ENCODE measurements at places on chromosomes 3 and 15. TPM values are rescaled to one million over a fixed set of nuclear protein-coding genes. Genes with fewer than 3 reads are reported as not detected.

GABRG3 gene
- 23.7 TPM for total RNA-seq

GRCh38 chr15:44427756-44428724, 611 bp downstream of the CTDSPL2 start:
- peaks cover 10% of the 10 kb centered on the region for H3K36me3 ChIP-seq
- no peak for DNase-seq
- peaks cover 9% of the 10 kb centered on the region for H3K4me1 ChIP-seq
- no peaks in the 10 kb centered on the region for H3K27me3 ChIP-seq
- peak overlapping the region; percentile 94 for H3K27ac ChIP-seq
- peak overlapping the region; percentile 92 for H3K4me3 ChIP-seq

- no peak overlapping the region for H3K4me3 ChIP-seq
- no peaks in the 10 kb centered on the region for H3K27me3 ChIP-seq
- no peak for DNase-seq
- no peak overlapping the region for H3K27ac ChIP-seq
- no peaks in the 10 kb centered on the region for H3K4me1 ChIP-seq
- H3K36me3 ChIP-seq: peaks cover 41% of the 10 kb centered on the region
These were observed 18.1 kb downstream of the METTL6 start for GRCh38 chr3:15409239-15409638.

DNA sequence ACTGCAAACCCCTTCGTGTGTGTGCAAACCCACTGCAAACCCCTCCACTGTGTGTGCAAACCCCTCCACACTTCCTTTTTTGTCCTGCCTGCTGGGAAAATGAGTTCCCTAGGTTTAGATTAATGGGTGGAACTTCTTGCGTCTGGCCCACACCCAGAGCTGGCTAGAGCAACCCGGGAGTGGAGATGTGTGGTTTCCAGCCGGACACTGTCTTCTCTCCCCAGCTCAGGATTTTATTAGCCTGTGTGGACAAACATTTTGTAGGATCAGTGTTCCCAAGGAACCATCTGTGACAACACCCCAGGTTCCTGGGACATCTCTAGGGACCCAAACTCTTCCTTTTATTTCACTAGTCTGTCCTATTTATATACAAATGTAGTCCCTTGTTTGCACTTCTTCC, 9.6 kb upstream of the LRRK1 start:
- H3K36me3 ChIP-seq: no peaks in the 10 kb centered on the region
- H3K4me1 ChIP-seq: no peaks in the 10 kb centered on the region
- H3K27me3 ChIP-seq: peaks cover 3% of the 10 kb centered on the region
- H3K27ac ChIP-seq: no peak overlapping the region

- DNase-seq: peak; percentile 15
- H3K36me3 ChIP-seq: no peaks in the 10 kb centered on the region
- peak overlapping the region; percentile 33 for H3K4me3 ChIP-seq
- no peaks in the 10 kb centered on the region for H3K27me3 ChIP-seq
- H3K27ac ChIP-seq: peak overlapping the region; percentile 25
These were observed 79.1 kb upstream of the MEF2A start for GRCh38 chr15:99486371-99487336.

SERINC4 gene
- total RNA-seq: not detected

CISH gene
- 1.1 TPM for total RNA-seq

DNA sequence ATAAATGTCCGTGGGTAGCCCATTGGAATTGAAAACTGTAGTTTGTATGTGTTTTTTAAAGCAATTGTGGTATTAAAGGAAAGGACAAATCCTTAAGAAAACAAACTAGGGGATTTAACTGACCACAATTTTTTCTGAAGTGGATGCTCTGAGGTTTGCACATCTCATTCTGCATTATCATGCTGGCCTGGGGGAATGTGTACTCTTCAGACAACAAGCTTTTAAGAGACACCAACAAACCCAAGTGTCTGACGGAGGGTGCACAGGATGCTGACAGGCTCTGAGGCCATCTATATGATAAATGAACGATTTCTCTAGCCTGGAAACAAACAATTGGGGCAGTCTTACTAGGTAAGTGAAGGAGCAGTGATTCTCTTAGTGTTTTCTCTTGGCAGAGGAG, 9.1 kb downstream of the LINS1 start:
- H3K36me3 ChIP-seq: no peaks in the 10 kb centered on the region
- H3K27me3 ChIP-seq: no peaks in the 10 kb centered on the region

All from spinal cord (tissue), 10 donors.